ENCODE measurements at places on chromosomes 5 and 9.

DNA sequence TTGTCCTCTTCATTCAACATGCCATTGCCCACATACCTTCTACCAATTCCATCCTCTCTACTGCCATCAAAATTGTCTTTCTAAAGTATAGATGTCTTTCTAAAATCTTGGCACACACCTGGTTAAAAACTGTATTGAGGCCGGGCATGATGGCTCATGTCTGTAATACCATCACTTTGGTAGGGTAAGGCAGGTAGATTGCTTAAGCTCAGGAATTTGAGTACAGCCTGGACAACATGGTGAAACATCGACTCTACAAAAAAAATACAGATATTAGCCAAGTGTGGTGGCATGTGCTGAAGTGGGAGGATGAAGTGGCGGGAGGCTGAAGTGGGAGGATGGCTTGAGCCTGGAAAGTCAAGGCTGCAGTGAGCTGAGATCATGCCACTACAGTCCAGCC is 412.1 kb downstream of the TMEM38B start:
- no peak for DNase-seq

DNA sequence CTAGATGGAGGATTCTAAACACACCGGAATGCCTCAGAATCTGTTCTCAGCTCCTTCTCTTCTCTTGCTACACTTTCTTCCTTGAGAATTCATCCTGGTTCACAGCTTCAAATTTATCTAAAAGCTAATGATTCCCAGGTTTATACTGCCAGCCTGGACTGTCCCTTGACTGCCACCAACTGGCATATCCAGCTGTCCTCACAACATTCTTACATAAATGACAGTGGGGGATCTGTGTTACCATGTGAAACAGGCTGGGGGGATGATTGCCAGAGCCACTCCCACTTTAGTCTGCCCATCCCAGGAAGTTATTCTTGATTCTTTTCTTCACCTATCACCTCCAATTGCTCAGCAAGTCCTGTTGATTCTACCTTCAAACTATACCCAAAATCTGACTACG is 27.2 kb upstream of the ZFR start:
- DNase-seq: no peak

GRCh38 chr9:35549441-35549840 is 55.6 kb upstream of the TESK1 start:
- no peak for DNase-seq

DNA sequence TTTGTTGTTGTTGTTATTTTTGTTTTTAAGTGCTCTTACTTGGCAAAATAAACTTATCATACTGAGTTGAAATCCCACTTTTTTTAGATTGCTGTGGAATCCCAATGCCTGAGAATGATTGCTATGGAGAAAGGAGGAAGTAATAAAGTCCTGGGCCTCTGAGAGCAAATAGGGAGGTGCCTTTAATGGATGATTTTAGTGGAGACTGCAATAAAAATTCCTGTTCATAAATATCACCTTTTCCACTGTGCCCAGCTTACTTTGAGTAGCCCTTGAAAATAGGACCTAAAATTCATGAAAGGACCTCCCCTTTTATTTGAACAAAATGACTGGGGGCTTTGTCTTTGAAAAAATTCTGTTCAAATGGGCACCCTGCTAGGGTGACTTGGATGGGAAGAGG is 21.8 kb upstream of the ANKH start:
- no peak for DNase-seq

DNA sequence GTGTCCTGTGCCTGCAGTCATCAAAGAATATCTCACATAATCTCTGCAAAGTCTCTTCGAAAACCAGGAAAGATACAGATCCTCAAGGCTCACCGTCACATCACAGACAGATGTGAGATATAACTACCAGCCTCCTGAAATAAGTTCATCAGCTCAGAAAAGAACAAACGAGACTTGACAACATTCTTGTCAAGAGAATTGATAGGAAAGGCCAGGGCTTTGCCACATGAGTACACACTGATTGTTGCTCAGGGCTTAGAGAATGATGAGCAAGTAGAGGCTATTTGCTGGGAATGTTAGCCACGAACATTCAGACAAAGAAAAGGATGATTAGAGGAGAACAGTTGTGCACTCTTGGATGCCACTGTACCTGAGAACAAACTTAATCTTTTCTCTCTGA is 535.1 kb downstream of the ELAVL2 start:
- no peak for DNase-seq

- DNase-seq: no peak
Measured at GRCh38 chr5:160460377-160461049, 38.9 kb downstream of the PTTG1 start.

- DNase-seq: no peak
Measured at GRCh38 chr9:11874414-11874813, 818.8 kb upstream of the TYRP1 start.

GRCh38 chr9:15697446-15697851 is 144.6 kb downstream of the CCDC171 start:
- peak; percentile 34 for DNase-seq

DNA sequence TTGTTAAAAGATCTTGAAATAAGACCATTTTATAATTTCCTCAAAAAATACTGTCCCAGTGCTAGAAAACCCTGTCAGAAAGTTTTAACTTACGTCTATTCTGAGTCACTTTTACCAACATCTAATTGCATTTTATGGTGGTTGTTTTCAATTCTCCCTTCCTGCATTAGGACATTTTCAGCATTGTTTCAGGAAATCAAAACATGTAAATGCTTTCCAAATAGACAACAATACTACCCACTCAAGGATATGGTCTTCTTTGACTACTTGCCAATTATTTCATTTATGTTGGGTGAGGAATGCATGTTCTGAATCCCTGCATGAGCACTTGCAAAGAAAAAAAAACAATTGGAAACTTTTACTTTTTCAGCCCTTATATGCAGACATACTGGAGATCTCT is 284.6 kb upstream of the PDE4D start:
- peak; percentile 56 for DNase-seq

DNA sequence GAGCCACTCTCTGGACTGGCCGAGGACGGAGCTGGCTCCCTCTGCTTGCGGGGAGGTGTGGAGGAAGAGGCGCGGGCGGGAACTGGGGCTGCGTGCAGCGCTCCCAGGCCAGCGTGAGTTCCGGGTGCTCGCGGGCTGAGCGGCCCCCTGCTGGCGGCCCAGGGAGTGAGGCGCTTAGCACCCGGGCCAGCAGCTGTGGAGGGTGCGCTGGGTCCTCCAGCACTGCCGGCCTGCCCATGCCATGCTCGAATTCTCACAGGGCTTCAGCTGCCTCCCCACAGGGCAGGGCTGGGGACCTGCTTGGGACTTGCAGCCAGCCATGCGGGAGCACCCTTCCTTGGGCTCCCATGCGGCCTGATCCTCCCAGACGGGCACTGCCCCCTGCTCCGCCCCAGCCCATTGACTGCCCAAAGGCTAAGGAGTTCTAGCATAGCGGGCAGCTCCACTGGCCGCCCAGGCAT is 416.9 kb downstream of the MRPS30 start:
- no peak for DNase-seq

- no peak for DNase-seq
Measured at GRCh38 chr9:135463140-135463539, 16.4 kb upstream of the PPP1R26 start.

GRCh38 chr5:61817472-61818326 is 485.6 kb downstream of the ZSWIM6 start:
- no peak for DNase-seq

- DNase-seq: no peak
Measured at GRCh38 chr5:74017112-74017511, 391.1 kb downstream of the ARHGEF28 start.

DNA sequence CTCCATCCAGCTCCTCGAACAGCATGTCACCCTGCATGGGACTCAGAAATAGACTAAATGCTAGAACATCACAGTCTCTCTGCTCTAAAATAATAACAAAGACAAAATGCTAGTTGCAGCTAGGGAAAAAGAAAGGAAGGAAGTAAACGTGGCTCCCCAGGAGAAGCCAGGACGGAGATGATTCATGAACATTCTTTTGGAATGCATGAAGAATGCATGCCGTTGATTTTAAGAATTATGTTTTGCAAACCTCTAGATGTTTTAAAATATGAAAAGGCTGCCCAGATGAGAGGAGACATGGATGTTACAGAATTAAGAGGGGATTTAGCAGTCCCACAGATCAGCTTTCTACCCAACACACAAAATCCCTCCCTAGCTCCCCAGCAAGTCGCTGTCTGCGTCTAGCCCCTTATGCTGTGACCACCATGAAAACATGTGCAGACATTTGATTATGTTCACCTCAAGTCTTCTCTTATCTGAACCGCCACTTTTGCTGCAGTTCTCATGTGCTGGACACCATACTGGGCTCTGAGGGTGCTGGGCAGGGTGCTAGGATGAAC is 139.4 kb upstream of the LMX1B start:
- peak; percentile 51 for DNase-seq

DNA sequence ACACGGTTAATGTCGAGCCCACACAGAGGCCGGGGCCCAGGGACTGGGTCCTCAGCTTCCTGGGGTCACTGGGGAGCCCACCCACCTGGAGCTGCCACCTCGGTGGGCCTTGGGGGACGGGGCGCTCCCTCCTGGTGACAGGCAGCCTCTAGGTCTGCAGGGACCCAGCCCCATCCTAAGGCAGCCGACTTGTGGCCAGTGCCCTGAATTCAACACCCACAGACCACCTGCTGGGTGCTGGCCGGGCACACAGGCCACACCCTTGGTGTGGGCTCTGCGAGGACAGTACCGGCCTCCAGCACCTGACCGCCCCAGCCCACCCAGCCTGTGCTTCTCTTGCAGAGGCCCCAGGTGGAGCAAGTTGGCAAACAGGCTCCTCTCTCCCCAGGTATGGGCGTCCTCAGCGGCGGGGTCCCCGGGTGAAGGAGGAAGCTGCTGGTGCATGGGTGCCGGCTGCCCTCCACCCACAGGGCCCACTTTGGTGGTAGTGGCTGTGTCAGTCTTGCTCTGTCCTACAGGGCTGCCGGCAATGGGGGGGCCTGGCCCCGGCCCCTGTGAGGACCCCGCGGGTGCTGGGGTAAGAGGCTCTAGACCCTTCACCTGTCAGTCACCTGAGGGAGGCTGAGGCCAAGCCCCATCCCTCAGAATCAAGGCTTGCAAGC is 8.3 kb downstream of the ENTPD8 start:
- no peak for DNase-seq

GRCh38 chr5:168334695-168335094 is 43.2 kb downstream of the WWC1 start:
- no peak for DNase-seq

DNA sequence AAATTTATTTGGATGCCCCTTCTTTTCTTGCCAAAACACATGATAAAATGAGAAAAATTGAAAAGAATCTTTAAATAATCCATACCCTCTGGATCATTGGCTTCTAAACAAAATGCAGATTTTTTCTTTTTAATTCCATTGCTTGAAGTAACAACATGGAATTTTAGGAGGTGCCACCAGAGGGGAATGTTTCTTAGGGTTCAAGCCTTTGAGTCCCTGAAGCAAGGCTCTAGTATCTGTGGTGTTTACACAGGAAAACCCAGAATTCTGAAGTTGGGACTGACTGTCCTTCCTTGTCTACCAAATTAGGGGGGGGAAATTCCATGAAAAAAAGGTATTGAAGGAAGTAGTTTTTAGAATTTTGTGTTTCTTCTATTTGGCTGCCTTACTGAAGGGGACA is 69.4 kb downstream of the LMNB1 start:
- DNase-seq: no peak

GRCh38 chr5:162434281-162434680 is 366.7 kb downstream of the GABRG2 start:
- DNase-seq: no peak

- no peak for DNase-seq
Measured at GRCh38 chr9:91771864-91772263, 178.2 kb downstream of the ROR2 start.

GRCh38 chr5:9564752-9565151 is 18.9 kb upstream of the SEMA5A start:
- DNase-seq: no peak

DNA sequence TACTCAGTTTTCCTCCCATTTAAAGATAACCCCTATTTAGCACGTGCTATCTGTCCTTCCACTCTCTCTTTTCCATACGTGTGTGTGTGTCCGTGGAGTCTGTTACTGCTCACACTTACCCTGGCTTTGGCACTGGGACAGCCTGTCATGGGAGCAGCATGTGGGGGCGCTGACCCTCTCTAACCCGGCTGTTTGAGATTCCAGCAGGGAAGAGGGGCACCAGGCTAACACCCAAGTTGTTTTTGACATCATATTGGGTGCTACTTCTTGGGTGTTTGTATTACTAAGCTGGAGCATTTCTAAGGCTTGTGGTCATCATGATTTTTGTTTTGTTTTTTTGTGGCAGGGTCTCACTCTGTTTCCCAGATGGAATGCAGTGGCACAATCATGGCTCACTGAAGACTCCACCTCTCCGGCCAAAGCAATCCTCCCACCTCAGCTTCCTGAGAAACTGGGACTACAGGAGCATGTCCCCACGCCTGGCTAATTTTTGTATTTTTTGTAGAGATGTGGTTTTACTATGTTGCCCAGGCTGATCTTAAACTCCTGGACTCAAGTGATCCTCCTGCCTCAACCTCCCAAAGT is 56.9 kb upstream of the SIMC1 start:
- DNase-seq: no peak

DNA sequence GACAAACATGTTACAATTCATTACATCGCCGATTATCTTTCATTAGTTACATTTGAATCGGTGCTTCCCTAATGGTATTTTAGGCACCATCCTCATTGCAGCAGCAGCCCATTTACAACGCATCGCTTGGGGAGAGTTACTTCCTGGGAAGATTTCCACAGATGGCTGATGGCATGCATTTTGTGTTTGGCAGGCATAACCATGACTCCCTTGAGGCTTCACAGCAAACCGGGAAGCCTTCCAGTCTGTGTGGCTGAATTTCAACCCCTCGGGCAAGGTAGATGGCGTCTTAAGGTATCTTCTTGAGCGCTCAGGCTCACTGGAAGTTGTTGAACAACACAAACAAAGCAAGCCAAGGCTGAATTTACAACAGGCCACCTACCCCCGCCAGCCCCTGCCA is 1.6 kb upstream of the DNAH5 start:
- no peak for DNase-seq

GRCh38 chr9:4126184-4126865 is 173.5 kb downstream of the GLIS3 start:
- DNase-seq: peak; percentile 65

GRCh38 chr5:14669975-14670374 is 5.5 kb downstream of the OTULIN start:
- no peak for DNase-seq

DNA sequence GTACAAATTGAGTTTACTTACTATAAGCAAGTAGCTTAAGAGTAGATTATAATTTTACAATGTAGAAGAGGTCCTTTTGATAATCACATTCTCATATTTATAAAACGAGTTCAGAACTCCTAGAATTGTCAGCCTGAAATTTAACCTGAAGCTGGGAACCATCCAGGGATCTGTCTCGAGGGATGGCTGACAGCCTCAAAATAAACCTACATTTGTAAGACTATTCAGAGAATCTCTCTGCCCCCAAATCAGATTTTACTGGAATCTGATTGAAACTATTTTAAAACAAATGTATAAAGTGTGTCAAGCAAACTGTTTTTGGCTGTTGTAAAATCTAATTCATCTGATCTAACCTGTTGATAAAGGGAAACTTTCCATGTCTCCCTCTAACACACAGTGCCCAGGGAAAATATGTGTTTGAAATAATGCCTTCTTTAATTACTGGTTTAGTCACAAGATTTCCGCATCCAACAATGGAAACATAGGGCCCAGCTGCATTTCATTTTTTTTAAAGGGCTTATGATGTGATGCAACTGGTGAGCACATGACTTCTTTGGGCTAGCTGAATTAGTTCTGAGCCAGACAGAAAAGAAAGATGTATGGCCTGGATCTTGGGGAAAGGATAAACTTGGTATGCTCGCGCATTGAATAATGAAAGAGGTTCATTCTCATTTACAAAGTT is 30.3 kb downstream of the SLC25A46 start:
- DNase-seq: peak; percentile 53
